ENCODE measurements at places on chromosomes 3 and 15.

- peak; percentile 50 for DNase-seq
Measured at GRCh38 chr15:26260517-26261133, 397.5 kb upstream of the ATP10A start.

DNA sequence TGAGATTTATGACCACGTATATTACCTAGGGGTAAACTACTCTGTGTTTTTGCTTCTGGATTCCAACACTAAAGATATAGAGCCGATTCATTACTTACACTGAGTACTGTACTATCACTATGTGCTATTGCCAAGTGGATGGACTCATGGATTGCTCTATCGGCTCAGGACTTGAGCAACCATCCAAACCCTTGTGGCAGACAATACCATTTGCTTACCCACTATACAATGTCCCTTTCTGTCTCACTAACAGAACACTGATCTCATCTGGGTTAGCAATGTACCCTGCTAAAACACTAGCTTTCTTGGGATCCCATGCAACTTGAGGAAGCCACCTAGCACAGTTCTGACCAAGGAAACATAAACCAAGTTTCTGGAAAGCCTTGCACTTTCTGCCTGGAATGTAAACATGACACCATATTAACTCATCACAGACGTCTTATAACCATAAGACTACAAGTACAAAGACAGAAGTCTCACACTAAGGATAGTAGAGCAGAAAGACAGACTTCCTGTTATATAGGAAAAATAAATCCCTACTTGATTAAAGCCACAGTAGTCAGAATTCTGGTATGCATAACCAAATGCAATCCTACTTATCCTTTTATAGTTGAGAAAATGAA lies 38.6 kb downstream of the HACD2 start:
- DNase-seq: peak; percentile 65

GRCh38 chr3:12135029-12135657 lies 23.6 kb downstream of the TIMP4 start:
- DNase-seq: peak; percentile 58

- no peak for DNase-seq
Measured at GRCh38 chr15:94487635-94488034, 256.3 kb downstream of the MCTP2 start.

DNA sequence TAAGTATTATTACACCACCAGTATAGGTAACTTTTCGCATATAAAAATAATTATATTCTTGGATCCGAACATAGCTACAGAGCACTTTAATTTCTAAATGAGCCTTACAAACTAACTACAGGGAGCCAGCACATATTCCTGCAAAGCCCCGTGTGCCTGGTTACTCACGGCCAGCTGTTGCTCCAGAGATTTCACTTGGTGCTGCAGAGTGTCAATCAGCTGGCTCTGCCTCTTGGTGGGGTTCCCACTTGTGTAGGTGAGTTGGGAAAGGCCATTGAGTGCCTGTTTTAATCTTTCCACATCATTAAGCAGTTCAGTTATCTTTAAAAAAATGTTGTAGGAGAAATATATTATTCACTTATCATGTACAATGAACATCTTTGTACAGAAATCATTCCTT lies 98.9 kb downstream of the UACA start:
- DNase-seq: no peak

DNA sequence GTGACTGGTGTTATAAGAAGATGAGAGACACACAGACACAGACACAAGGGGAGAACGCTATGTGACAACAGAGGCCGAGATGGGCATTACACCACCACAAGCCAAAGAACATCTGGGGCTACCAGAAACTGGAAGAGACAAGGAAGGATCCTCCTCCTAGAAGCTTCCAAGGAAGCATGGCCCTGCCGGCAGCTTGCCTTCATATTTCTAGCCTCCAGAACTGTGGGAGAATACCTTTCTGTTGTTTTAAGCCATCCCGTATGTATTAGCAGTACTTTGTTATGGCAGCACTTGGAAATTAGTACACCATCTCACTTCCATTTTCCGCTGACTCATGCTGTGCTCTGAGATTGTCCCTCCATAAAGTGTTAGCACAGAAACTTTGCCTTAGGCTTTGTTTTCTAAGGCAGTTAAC lies 38.7 kb upstream of the CA12 start:
- DNase-seq: no peak

- peak; percentile 44 for DNase-seq
Measured at GRCh38 chr3:57184526-57184925, 15.3 kb downstream of the HESX1 start.

DNA sequence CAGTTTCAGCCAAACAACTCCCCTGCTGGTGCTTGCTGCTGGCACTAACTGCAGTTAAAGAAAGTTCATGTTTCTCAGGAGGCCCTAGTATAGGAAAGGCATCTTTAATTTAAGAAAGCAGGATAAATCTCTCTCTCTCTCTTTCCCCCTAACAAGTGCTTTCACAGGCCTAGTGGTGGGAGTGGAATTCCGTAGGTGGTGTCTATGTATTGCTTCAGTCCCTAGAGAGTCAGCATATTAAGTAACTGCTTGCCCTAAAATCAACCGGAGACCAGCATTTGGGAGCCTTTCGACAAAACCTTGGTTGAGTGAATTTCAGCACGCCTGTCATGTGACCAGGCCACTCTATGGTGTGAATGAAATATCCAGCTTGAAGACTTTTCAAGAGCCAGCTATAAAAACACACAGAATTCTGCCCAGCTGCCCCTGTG lies 169.2 kb upstream of the TGFBR2 start:
- peak; percentile 78 for DNase-seq

GRCh38 chr3:131454501-131454900 lies 48.3 kb downstream of the MRPL3 start:
- peak; percentile 37 for DNase-seq

DNA sequence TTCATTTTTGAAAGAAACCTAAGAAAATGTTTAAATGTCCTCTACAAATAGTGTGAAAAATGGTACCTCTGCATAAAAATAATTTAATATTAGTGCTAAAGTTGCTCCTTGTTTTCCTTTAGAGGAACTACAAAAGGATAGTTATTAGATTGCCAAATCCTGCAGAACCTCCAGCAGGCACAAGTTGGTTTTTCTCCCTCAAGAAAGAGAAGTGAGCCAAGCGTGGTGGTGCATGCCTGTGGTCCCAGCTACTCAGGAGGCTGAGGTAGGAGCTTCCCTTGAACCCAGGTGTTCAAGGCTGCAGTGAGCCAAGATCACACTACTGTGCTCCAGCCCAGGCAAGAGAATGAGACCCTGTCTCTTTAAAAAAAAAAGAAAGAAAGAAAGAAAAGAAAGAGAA lies 85.1 kb upstream of the TSEN2 start:
- DNase-seq: no peak

GRCh38 chr3:41575724-41576123 lies 376.4 kb downstream of the CTNNB1 start:
- DNase-seq: no peak

GRCh38 chr3:39126532-39127071 lies 19.1 kb downstream of the TTC21A start:
- DNase-seq: peak; percentile 61

GRCh38 chr15:86837294-86838061 lies 757.8 kb downstream of the AGBL1 start:
- no peak for DNase-seq

DNA sequence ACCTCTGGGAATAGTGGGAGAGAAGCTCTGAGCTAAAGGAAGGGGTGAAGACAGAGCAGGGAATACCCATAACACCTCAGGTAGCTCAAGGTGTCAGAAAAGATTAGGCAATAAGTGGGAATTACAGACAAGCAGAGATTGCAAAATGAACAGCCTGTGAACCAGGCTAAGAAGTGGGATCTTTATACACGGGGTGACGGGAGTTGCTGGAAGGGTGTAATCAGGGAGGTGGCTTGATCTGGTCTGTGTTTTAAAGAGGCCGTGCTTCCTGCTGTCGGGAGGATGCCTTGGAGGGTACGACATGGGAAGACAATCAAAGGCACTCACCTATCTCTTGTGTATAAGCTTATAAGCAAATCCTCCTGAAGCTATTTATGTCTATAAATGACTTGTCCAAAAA lies 216.3 kb downstream of the CLSTN2 start:
- no peak for DNase-seq

DNA sequence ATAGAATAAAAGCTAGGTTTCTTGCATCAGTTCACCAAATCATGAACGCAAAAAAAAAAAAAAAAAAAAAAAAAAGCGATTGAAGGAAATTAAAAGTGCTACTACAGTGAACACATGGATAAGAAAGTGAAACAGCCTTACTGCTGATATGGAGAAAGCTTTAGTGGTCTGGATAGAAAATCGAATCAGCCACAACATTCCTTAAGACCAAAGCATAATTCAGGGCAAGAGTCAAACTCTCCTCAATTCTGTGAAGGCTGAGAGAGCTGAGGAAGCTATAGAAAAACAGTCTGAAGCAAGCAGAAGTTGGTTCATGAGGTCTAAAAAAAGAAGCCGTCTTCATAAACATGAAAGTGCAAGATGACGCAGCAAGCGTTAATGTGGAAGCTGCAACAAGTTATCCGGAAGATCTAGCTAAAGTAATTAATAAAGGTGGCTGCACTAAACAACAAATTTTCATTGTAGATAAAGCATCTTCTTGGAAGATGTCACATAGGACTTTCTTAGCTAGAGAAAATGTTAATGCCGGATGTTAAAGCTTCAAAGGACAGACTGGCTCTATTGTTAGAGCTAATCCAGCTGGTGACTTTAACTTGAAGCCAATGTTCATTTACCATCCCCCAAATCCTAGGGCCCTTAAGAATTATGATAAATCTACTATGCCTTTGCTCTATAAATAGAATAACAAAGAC lies 19.2 kb downstream of the P3H2 start:
- DNase-seq: peak; percentile 73

- DNase-seq: peak; percentile 11
Measured at GRCh38 chr15:49898575-49899283, 220.3 kb downstream of the ATP8B4 start.

GRCh38 chr3:49940667-49941249 lies 808 bp downstream of the RBM6 start:
- no peak for DNase-seq

GRCh38 chr3:53346514-53346913 lies 829 bp downstream of the DCP1A start:
- DNase-seq: no peak

- peak; percentile 92 for DNase-seq
Measured at GRCh38 chr3:101950510-101950909, 101.2 kb downstream of the NFKBIZ start.

DNA sequence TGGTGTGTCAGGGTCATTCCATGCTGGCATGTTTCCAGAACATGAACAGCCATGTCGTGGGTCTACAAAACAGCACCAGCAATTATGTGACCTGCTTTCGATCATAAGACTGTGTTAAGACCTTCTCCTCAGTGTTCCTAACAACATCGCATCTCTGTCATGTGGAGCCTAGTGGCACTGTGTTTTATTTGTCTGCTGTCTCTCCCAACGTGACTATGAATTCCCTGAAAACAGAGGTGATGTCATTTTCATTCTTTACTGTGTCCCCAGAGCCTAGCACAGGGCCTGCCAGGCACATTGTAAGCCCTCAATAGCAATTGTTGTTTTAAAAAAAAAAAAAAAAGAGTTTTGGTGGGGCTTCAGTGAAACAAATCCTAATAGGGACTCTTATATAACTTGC lies 94.2 kb upstream of the IL12A start:
- no peak for DNase-seq

GRCh38 chr3:180097626-180098025 lies 60.9 kb upstream of the PEX5L start:
- DNase-seq: no peak

- DNase-seq: no peak
Measured at GRCh38 chr3:169245631-169246030, 417.9 kb downstream of the MECOM start.

DNA sequence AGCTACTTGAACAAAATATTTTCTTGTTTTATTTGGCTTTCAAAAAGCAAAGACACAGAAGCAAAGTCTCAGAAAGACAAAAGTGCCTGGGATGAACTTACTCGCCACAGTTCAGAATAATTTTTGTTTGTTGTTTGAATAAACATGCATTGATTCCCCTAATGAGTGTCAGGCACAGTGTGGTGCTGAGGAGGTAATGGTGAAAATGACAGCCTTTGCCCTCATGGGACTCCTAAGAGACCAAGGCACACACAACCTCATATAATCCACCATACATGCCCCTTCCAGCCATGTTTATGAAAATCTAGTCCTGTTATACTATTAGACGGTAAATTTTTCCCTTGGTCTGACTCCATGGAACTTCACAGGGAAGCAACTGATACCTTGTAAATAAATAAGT lies 2.5 kb downstream of the GOLIM4 start:
- no peak for DNase-seq

DNA sequence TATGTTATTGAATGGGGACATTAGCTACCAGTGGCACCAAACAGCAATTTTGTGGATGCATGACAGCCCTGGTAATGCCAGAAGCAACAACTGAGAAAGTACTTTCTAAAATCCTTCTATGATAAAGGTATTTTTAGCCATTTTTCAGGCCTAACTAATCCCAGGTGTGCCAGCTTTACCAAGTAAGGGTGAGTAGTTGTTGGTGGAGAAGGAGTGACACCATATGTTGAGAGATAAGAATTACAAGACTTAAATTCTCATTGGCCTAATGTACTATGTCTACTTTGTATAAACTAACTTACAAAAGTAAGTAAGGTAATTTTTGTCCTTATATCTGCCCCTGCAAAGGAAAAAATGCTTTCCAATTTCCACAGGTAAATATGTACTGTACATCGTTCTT lies 4.1 kb upstream of the COX17 start:
- DNase-seq: peak; percentile 65

DNA sequence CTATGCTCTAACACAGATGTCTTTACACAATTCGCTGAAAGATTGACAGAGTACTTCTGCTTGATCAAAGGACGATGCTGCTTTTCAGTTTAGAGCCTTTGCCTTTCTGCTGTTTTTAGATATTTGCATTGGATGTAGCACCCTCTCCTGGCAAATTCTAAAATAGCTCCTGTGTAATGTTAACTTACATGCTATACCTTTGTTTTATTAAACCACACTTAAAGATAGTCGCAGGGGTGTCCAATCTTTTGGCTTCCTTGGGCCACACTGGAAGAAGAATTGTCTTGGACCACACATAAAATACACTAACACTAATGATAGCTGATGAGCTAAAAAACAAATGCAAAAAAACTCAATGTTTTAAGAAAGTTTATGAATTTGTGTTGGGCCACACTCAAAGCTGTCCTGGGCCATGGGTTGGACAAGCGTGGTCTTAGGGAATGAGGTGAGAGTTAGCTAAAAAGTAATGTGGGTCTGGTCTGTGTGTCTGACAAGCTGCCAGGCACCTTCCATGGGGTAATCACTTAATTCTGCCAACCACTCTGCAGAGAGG lies 62.9 kb downstream of the ATG7 start:
- DNase-seq: peak; percentile 76

GRCh38 chr15:66047321-66048024 lies 178.2 kb downstream of the RAB11A start:
- no peak for DNase-seq

DNA sequence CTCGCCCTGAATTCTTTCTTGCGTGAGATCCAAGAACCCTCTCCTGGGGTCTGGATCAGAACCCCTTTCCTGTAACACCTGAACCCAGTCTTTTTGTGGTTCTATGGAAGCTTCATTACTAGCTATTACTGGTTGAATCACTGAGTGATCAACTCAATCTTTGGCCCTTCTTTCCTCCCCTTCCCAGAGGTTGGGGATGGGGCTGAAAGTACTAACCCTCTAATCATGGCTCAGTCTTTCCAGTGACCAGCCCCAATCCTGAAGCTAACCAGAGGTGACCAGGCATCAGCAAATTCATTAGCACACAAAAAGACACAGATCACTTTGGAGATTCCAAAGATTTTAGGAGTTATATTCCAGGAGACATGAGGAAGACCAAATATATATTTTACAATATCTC lies 39.5 kb downstream of the HERC1 start:
- DNase-seq: no peak

- no peak for DNase-seq
Measured at GRCh38 chr15:42143866-42144625, 12.4 kb downstream of the PLA2G4F start.
